Myometrial cell (primary cell): ENCODE measurements at places on chromosomes 1 and 21. TPM values are rescaled to one million over a fixed set of nuclear protein-coding genes. Genes with fewer than 3 reads are reported as not detected.

The HNRNPU gene
- 257 and 259 TPM in 2 replicates for total RNA-seq

The WNT9A gene
- under 0.01 and 0.29 TPM in 2 replicates for total RNA-seq

The RHD gene
- not detected in 2 replicates for total RNA-seq

The LCE2A gene
- not detected in 2 replicates for total RNA-seq

The MFN2 gene
- 55.6 and 60.4 TPM in 2 replicates for total RNA-seq

The IVL gene
- total RNA-seq, result not detected in 2 replicates

The E2F2 gene
- total RNA-seq, result 0.53 and 0.86 TPM in 2 replicates

The KPRP gene
- not detected in 2 replicates for total RNA-seq

The RBP7 gene
- not detected in 2 replicates for total RNA-seq

The ETNK2 gene
- 26.1 and 27.4 TPM in 2 replicates for total RNA-seq
